CD4-positive, alpha-beta T cell treated with Interleukin-10 for 1 hour (primary cell): ENCODE measurements at places on chromosomes 7 and 10.

GRCh38 chr10:51530541-51530940 lies 168.9 kb downstream of the CSTF2T start:
- no peak for DNase-seq

GRCh38 chr10:18312374-18313139 lies 172.3 kb downstream of the CACNB2 start:
- DNase-seq = no peak

DNA sequence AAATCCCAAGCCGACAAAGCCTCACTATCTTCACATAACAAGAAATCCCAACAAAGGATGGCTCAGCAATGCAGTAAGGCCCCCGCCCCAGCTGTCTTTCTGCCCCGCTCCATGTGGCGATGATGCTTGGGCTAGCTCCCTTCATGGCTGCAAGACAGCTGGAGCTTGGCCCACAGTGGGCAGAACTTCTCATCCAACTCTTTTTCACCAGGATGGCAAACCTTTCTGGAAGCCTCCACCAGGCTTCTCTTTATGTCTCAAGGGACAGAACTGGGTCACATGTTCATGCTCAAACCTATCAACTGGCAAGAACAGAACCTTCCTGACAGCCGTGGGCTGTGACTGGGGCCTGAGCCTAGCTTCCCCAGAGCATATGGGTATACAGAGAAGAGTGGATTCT lies 260.5 kb upstream of the MKLN1 start:
- no peak for DNase-seq

DNA sequence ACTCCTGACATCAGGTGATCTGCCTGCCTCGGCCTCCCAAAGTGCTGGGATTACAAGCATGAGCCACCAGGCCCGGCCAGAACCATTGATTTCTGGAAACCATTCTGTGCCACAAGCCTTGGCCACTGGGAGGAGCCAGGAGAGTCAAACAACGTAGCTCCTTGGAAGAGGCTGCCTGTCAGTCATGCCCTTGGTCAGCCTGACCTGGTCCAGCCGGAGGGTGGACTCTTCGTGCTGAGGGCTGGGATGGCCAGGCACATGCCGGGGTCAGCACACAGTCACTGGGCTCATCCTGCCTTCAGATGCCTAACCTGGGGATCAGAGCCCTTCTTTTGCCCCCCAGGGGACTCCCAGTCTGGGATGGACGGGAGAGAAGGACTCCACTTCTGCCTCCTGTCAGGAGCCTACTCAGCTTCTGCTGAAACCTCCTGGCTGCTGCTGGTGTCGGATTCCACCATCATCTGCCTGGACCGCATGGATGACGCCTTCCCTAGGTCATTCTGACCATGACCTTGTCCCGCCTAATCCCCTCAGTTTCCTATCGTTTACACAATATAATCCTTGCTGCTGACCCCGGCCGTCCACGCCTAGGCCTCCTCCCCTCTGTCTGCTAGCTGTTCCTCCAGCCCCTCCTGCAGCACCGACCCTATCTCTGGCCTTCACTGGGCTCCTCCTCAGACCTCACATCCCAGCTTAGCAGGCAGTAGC lies 30.4 kb downstream of the TMEM270 start:
- DNase-seq = no peak

DNA sequence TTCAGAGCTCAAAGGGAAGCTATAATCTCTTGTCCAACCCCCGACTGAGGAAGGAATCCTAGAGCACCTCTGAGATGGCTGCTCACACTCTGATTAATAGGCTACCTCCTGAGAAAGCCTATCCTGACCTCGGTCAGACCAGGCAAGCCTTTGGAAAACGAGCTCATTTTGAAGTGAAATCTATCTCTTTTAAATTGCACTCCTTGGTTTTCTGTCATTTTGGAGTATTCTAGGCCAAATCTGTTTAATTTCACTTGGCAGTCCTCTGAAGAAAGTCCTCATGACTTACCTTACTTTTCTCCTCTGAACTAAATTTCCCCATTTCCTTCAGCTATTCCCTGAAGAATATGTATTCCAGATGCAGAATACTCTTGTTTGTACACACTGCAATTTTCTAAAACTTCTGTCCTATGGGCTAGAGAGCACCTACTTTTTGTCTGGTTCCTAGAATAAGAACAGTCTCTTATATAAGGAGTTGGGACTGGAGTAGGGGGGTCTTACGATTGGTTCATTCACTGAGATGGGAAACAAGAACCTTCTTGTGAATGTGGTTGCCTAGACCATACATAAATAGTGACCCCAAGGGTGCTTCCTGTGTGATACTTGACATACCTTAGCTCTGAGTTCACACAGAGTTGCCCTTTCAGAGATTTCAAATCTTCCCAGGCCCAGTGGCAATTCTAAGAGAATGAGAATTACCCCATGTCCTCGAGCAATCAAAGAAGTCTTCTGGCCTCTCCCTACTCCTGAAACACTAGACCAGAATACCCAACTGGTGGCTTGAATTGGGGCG lies 31.9 kb upstream of the HPS1 start:
- no peak for DNase-seq

GRCh38 chr7:5404421-5404826 lies 19.2 kb downstream of the TNRC18 start:
- no peak for DNase-seq

DNA sequence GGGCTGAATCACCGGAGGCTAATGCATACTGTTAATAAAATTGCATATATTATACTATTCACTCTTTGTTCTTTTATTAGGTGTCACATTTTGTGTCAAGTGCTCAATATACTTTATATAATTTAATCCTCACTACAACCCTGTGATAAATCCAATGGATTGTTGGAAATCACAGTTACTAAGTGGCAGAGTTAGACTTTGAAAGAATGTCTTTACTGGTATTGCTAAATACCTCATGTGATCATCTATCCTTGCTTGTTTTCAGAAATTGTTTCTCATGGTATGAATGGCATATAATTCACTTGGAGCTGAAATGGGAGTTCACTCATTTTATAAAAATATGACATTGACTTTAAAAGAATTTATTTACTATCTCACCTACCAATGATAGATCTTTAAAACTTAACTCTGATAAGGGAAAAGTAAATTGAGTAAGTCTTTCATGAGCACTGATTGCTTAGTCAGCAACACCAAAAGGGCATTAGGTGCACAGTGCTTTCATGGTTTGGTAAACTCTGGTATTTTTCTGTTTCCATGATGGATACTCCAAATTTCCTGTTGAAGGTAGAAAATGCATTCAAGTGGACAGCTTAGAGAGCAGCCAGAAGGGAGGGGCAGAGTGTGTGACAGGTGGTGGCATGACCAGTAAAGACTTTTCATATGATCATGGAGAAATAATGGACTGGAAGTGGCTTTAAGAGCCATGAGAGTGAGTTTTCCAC lies 22.6 kb downstream of the ENKUR start:
- no peak for DNase-seq

DNA sequence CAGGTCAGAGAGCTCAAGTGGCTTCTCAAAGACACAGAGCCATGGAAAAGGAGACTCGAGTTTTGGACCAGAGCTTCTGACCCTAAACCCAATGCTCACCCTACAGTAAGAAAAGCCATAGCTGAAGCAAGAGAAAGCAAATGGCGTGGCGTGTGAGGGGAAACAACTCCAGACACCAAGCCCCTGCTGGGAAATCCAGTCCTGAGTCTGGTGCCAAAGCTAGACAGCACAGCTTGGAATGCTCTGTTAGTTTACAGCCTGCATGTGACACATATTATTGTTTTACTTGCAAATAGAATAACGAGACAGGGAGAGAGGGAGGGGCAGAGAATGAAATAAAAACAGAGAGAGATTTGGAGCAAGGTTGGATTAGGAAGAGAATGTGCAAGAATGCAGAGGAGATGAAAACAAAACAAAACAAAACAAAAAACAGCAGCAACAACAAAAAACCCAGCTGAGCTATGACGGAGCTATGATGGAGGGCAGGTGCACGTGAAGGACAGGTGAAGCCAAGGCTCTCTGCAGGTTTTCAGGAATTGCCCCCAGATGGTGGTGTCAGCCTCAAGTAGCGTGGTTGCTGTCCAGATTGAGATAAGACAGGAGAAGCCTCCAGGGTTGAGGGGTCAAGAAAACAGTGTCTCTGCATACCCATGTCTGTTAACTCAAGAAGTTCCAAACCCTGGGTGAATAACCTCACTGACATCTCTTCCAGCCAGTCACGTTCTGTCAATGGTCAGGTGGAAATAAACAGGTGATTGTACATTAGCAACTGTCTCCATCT lies 69.7 kb upstream of the LRRC18 start:
- no peak for DNase-seq

DNA sequence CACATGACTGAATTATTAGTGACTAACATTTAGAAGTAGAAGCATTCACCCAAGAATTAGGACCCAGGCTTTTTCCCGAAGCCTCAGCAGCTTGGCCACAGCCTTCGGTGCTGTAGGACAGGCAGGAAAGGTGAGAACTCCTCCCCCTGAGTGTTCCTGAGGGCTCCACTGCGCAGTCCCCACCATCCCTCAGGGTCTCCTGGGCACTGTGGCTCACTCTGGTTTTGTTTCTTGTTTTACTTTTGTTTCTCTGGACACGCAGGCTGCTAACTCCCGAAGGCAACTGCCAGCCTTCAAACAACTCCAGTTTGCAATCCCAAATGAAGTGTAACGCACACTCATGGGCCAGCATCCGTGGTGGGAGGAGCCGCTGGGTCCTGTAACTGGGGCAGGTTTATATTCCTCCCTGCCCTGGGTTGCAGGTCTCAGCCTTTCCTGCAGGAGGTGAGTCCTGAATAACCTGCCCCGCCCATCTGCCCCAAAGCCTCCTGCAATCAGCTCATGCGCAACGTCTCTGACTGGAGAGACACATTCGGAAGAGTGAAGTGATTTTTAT lies 492.9 kb downstream of the PTPRN2 start:
- DNase-seq = no peak

DNA sequence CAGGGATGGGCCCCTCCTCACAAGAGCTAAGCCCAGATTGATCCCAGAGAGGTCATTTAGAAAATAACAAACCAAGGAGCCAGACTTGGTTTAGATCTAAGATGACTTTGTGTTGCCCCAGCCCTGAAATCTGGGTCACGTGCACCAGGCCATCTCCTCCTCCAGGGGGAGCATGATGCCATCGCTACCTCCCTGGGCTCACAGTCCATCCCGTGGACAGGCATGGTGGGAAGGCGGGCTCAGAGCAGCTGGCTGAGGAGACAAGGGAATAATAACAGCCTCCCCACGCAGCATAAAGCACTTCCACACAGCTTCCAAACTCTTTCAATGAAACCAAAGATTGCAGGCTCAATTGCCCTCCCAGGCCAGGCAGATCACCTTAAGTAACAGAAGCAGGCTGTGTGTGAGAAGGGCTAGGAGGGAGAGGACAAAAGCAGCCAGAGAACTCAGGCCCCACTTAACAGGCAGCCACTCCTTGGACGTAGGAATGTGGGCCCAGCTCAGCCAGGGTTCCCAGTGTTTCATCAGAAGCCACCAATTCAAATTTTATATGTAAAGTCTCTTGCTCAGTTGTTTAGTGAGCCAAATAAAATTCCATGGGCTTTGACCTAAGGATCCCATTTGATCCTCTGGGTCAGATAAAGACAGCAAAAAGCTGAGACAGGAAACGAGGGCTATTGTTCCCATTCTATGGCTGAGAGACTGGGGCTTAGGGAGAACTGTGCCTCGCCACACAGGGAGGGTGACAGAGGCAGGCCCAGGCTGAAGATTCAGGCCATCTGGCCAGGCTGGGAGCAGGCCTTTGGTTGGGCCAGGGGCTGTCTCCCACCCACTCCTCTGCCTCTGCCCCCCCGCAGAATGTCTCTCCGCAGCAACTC lies 100.2 kb downstream of the COL13A1 start:
- DNase-seq = no peak

DNA sequence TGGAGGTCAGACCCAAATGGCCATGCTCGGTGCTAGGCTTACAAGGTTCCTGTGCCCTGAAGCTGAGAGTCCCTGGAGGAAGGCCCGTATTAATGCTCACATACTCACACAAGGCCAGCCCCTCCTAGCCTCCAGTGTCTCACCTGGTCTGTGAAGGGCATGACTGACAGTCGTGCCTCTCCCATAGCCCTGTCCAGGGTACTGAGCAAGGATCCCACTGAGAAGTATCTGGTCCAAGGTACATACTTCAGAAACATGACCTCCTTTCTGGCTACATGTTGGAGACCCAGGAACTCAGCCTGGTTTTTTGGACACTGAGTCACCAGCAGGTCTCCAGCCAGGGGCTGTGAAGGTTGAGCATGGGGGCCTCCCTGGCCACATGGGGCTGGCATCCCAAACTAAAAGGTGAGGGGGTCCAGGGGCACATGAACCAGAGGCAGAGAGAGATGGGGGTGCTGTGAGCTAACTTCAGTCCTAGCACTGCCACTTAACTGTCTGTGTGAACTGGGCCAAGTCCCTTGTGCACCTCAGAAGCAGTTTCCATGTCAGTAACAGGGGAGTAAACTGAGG lies 17.6 kb upstream of the RASGEF1A start:
- peak; percentile 30 for DNase-seq

DNA sequence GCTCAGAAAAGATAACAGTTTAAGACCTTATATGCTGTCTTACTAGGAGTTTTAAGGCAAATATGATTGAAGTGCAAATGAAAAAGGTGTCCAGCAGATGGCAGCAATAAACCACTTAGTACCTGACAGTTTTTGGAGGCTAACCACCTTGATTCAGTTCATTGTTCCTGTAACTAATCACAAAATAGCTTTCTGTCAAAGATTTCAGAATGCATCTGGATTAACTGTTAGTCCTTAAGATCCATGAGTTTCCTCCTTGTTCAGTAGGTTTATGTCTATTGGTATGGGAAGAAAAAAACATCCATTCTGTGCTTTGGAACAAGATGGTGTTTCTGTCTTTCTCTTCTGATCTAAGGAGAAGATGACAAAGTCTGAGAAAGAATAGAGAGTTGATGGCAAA lies 46.6 kb downstream of the CCSER2 start:
- DNase-seq = peak; percentile 72

DNA sequence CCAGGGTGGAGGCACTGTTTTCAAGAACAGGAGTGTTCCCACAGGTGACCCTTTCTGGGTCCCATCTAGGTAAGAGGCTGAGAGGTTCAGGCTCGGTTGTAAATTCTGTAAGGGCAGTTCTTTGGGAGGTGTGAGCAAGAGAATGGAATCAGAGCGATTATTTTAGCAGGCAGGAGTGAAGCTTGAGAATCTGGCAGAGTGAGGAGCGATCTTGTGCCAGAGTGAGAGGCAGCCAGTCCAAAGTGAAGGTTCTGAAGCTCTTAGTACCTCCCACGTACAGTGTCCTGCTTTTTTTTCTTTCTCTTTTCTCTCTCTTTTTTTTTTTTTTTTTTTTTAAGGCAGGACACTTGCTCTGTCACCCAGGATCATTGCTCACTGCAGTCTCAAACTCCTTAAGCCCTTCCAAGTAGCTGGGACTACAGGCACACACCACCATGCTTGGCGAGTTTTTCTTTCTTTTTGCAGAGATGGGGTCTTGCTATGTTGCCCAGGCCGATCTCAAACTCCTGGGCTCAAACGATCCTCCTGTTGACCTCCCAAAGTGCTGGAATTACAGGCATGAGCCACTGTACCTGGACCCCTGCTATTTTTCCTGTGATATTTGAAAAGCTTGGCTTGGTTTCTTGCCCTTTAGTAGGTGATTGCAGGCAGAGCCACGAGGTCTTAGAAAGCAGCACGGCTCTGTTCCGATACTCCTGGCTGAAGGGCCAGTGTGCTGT lies 10.9 kb downstream of the POR start:
- no peak for DNase-seq

- DNase-seq = no peak
These were observed 896.1 kb downstream of the CNTNAP2 start for GRCh38 chr7:147012666-147013065.

GRCh38 chr10:77972148-77972547 lies 45.6 kb upstream of the DLG5 start:
- no peak for DNase-seq

- no peak for DNase-seq
These were observed 166.3 kb upstream of the ADCY1 start for GRCh38 chr7:45407730-45408408.

GRCh38 chr7:106871793-106872571 lies 6.9 kb downstream of the PIK3CG start:
- no peak for DNase-seq
